Dermis blood vessel endothelial cell (primary cell): ENCODE measurements at places on chromosomes 5 and 9. TPM values are rescaled to one million over a fixed set of nuclear protein-coding genes. Genes with fewer than 3 reads are reported as not detected.

The ANKRD20A1 gene
- total RNA-seq = 1.7 and 2.6 TPM in 2 replicates

The CCDC171 gene
- 0.68 and 0.98 TPM in 2 replicates for total RNA-seq

The ISOC1 gene
- 10.9 and 13.6 TPM in 2 replicates for total RNA-seq

The TRIM7 gene
- 2.7 and 5.2 TPM in 2 replicates for total RNA-seq

The RAI14 gene
- 204 and 257 TPM in 2 replicates for total RNA-seq

The GABRB2 gene
- not detected in 2 replicates for total RNA-seq
